Hypothalamus (tissue), 51 donors: ENCODE measurements at places on chromosomes 1 and 21.
A peak's percentile ranks its signal among the peaks of the same experiment; 100 is the strongest.

DNA sequence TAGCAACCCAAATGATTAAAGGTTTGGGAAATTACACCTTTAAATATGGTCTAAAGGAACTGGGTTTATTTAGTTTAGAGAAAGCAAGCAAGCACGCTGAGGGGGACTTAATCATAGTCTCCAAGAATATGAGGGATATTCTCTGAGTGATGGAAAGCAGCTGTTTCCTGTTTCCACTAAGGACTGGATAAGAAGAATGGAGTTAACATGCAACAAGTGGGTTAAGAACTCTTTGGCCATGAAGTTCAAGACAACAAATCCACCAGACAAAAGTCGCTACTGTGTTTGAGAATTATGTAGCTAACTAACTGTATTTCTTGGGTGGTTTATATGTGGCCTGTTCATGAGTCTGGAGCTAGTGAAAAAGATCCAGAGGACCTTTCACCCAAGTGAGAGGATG lies 85.7 kb downstream of the TGFB2 start:
- no peak for DNase-seq

GRCh38 chr21:43864962-43865539 lies at the start of gene AGPAT3:
AGPAT3 (plus strand) TSS chr21:43865223; CDS start chr21:43959682, 94,459 bp downstream.
- peak; percentile 39 for DNase-seq

DNA sequence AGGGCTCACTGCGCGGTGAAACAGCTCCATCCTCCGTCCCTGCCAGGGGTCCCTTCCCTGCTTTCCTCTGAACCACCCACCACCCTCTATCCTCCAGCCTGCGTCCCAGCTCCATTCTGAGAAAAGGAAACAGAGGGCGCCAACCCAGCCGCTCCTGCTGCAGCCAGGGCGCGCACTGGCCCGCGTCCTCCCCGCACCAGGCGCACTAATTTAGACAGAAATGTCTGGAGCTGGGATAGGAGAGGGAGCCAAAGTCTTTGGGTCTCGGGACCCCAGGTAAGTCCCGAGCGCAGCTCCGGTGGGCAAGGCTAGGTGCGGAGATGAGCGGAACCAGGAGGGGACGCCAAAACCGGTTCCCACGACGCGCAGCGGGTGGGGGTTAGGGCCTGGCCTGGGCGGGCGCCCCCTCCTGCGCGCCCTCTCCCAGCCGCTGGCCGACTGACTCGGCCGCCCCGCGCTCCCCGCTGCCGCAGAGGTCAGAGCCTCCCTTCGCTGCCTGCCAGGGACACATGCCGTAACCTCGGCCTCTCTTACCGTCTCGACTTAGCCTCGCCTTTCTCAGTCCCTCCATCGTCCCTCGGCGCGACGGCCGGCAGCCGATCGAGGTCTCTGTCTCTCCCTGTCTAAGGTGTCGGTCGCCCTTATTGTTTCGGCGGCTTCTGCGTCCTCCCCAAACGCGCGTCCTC lies 2.0 kb downstream of the CAMK2N1 start:
- DNase-seq, result peak; percentile 59

DNA sequence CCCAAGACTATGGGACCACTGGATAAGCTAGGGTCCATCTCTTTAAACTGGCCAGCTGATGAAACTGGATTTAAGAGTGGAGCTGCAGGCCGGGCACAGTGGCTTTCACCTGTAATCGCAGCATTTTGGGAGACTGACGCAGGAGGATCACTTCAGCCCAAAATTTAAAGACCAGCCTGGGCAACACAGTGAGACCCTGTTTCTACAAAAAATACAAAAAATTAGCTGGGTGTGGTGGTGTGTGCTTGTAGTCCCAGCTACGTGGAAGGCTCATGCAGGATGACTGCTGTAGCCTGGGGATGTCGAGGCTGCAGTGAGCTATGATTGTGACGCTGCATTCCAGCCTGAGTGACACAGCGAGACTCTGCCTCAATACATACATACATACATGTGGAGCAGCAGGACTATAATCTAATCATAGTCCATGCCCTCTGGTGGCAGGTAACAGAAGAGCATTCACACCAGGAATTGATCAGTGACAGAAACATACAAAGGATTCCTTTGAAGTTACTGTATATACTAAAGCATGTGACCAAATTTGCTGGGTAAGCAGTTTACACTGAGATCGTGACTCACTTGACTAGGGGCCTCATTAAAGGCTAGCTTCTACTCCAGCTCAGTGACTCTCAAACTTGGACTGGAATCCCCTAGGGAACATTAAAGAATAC lies 101.5 kb upstream of the SLFNL1 start:
- no peak for DNase-seq

GRCh38 chr1:35659589-35659988 lies 18.3 kb upstream of the PSMB2 start:
- no peak for DNase-seq

DNA sequence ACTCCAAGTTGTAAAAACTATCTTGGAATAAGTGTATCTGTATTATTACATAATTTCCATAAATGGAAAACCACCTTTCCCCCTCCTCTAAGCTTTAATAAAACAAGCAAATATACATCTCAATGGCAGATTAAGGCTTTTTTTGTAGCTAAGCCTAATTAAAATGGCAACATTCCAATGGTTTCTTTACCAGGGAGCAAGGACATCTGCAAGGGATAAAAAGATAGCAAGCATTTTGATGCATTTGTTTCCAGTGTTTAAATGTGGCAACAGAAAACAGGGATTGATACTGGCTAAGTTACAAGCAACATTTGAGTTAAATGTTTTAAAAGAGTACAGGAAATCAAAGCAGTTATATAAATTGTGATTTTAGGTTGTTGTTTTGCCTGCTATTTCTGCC lies 1012.7 kb downstream of the ADGRL2 start:
- no peak for DNase-seq

DNA sequence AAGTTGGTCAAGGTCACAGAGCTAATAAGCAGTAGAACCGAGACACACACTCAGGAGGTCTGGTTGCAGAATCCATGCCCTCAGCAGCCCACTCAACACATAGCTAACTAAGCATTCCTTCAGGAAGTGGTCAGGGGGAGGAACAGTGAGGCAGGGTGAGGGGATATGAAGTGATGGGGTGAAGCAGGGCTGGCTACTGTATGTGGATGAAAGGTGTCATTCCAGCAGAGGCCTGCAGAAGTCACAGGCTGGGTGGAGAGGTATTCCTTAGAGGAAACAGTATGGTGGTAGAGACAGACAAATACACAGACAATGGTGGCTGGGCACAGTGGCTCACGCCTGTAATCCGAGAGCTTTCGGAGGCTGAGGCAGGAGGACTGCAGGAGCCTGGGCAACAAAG lies 14.1 kb downstream of the TMCO4 start:
- no peak for DNase-seq

GRCh38 chr1:201840490-201840889 lies 11.5 kb downstream of the IPO9 start:
- DNase-seq, result no peak

DNA sequence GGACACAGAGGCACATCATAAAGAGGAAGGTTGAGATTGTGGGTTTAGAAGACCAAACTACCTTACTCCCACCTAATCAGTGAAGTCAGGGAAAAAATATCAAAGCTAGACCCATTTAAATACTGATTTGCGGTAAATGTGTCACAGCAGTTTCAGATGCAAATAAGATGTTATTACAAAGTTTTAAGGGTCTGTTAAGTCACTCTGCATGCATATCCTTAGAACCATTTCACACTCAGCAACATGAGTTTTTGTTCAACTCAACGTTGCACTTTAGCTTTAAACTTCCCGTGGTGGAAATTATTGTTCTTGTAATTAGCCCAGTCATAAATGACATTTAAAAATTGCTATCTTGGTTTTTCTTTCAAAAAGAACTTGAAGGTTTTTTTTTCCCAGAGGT lies 34.8 kb downstream of the RPAP2 start:
- no peak for DNase-seq

- DNase-seq, result no peak
Measured at GRCh38 chr1:110765640-110766335, 91.0 kb upstream of the KCNA3 start.

DNA sequence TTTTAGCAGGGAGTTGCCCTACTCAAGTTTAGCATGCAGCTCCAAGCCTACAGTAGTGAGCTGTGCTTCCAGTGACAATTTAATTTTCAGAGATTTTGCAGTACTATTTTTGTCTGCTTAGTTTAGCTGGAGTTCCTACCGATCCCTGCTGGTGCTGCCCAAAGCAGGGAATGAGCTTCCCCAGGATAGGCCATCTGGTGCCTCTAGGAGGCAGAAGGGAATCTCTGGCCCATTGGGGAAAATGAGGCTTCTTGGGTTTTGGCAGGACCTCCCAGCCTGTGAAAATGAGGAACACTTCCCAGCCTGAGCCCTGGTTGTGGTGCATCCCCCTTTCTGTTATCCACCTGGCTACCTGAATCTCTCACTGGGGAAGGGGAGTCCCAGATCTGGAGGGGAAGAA lies 149.2 kb downstream of the RASAL2 start:
- DNase-seq, result no peak

- no peak for DNase-seq
Measured at GRCh38 chr1:172135076-172135672, 285.3 kb upstream of the C1orf105 start.

DNA sequence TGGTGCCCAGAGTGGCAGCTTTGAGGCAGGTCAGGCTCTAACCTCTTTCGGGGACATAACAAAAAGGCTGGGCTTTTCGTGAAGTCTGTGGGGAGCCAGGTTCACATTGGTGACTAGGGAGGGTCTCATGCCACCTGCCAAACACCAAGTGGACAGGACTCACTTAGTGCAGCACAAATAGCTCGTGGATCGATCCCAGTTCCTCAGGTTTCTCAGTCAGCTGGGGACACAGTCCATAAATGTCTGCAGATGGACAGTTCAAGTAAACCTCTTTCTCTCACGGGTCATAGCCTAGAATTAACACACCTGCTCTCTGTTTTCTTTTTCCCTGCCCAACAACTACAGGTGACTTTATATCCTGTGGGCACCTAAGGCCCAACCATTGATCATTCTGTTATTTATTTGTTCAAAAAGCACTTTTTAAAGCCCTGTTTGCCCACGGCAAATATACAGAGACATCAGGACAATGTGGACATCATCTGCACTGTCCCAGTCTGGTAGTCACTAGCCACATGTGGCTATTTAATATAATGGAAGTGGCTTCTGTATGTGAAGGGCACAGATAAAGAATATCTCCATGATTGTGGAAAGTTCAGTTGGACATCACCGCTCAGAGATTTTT lies 53.5 kb downstream of the CAPN2 start:
- no peak for DNase-seq

- no peak for DNase-seq
Measured at GRCh38 chr1:38581396-38581795, 278.2 kb downstream of the RRAGC start.

DNA sequence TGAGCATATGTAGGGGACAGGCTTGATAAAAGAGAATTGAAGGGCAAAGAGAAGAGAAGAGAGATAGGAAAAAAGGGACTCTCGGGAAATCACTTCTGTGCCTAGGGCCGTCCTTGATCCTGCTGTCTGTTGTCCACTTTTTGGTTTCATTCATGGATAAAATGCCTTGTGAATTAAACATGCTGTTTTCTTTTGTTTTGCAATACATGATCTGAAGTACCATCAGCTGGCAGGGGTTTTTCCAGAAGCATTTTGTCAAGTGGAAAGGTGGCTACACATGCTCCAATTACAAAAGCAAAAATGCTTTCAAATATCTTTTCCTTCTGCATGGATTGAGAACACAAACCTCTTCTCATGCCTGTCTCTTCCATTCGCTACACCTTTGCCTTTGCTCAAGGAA lies 361.7 kb downstream of the PDE4B start:
- DNase-seq, result no peak

- DNase-seq, result no peak
Measured at GRCh38 chr1:159009287-159009686, 420 bp upstream of the IFI16 start.

GRCh38 chr1:154847891-154848290 lies 22.2 kb downstream of the KCNN3 start:
- peak; percentile 74 for DNase-seq

DNA sequence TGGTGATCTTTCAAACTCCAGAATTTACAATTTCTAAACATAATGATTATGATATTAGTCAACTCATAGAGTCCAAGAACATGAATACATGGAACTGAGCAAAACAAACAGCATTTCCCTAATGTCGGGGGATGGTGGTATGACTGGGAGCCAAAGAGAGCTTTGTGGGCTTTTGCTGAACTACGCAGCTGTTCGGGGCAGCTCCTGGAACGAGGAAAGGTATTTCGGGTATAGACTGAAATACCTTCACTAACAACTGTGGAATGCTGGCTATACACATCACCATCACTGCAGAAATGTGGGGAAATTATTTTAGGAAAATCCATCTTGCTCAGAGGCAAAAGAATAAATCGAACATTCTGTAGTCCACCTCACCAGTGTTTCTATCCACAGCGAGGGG lies 30.2 kb upstream of the VPS26C start:
- no peak for DNase-seq

DNA sequence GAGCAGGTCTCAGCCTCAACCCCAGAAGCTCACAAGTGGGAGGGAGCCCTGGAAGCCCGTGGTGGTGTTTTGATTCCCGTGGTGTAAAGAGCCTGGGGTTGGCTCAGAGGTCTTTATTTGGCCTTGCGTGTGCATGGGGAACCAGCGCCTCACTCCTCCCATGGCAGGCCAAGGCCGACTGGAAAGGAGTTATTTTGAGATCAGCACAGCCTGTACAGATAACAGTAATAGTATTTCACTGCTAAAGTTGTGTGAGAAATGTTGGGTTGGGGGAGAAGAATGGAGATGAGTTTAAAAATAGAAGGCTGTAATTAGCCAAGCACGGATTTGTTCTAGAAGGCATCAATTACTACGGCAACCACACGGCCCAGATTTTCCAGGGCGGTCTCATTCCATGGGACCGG lies 186.5 kb downstream of the DYRK1A start:
- no peak for DNase-seq

- DNase-seq, result no peak
Measured at GRCh38 chr1:147897029-147897752, 5.4 kb upstream of the GJA8 start.

GRCh38 chr1:32372149-32372756 lies 9.9 kb downstream of the TSSK3 start:
- no peak for DNase-seq

GRCh38 chr1:223017291-223017690 lies 125.8 kb downstream of the TLR5 start:
- no peak for DNase-seq

GRCh38 chr1:235820061-235820460 lies 46.6 kb downstream of the LYST start:
- no peak for DNase-seq
